ENCODE measurements at places on chromosomes 11 and 22.

DNA sequence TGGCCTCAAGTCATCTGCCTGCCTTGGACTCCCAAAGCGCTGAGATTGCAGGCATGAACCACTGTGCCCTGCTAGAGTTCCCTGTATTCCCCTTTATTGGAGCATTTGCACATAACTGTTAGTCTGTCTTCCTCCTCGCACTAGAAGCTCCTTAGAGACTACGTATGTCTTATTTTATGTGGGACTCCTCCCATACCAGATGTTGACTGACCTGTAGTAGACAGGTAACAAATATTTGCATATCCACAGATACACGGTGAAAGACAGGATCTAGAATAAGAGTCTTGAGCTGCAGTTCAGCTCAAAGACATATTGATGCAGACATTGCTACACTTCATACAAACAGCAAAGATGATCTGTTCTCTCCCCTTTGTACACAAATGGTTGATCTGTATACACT, 40.7 kb downstream of the SWAP70 start:
- DNase-seq: no peak

- no peak for DNase-seq
Measured at GRCh38 chr11:65432686-65433582, 10.3 kb downstream of the NEAT1 start.

DNA sequence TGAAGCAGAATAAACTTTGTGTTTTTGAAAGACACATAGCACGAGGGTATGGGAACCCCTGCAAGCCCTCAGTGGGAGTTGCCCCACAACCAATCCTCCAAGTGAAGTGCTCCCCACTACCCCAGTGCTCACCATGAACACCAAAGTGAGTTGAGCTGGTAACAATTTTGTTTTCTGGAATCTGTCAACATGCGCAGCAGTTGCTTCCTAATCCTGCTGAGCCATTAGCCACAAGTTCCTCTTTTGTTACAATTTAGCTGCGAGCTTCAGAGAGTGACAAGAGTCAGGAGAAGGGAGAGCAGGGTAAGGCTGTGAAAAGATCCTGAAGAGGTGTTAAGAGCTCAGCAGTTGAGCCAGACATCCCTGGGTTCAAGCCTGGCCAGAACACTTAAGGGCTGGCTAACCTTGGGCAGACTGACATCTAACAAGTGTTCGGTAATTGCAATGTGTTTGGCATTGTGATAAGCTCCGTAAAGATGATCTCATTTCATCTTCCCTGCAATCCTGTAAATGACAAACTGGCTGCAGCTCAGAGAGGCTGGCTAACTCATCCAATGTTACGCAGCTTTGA, 24.1 kb upstream of the ASPHD2 start:
- no peak for DNase-seq

DNA sequence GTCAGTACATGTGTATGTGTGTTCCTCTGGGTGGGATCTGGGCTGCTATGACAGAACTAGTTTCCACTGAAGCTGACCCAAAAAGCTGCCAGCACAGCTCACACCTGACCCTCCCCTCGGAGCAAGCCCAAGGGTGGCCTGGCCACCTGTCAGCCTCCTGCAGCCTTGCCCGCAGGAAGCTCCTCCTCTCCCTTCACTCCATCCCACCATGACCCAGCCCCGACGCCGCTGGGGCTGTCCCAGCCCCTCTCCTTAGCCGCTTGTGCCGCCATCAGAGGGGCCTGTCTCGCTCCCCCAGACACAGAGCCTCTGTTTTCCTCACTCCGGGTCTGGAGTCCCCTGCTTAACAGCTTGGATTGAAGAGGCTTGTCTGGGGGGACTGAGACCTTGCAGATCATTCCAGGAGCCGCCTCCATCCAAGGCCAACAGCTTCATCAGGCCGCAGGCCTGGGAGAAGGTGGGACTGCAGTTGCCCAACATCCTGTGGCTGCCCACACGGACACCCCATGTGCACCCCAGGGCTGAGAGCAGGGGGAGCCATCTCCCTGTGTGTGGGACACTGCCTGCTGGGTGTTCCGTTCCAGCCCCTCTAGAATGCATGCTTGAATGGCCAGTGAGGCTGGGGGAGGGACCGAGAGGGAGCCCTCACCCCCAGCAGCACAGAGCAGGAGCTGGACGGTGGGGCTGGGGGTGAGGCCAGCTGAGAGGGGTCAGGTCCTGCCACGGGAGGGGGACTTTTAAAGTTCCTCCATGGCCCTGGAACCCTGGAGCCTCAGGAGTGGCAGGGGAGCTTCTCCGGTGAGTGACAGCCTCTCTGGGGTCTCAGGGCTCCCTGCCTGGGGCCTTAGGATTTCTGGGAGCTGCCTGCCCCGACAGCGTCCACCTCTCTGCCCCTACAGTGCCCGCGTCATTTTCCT, 696 bp downstream of the MRGPRF start:
- no peak for DNase-seq

DNA sequence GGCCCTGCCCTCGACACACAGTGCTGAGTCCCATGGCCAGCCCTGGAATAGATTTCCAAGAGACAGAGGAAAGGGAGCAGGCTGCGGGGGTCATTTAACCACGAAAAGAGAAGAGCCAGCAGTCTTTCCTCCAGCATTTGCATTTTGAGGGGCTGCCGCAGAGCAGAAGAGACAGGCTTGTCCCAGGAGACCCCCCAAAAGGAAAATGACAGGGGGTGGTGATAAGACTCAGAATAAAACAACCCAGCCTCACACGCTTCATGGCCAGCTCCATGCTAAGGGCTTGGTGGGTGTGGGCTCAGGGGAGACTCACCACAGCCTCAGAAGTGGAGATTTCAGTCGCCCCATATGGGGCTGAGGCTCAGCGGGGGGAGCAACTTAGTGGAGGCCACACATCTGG, 16.9 kb downstream of the TRIOBP start:
- DNase-seq: no peak

- DNase-seq: no peak
Measured at GRCh38 chr22:23282089-23282501, 101.8 kb downstream of the BCR start.

GRCh38 chr11:11558396-11558795, 63.4 kb downstream of the GALNT18 start:
- no peak for DNase-seq

- DNase-seq: no peak
Measured at GRCh38 chr11:134576286-134576685, 164.2 kb upstream of the B3GAT1 start.

- no peak for DNase-seq
Measured at GRCh38 chr11:75449271-75449670, 16.3 kb upstream of the KLHL35 start.

GRCh38 chr22:27113641-27114040, 456.3 kb downstream of the MIAT start:
- no peak for DNase-seq

GRCh38 chr11:62012832-62013461, 45.5 kb upstream of the FTH1 start:
- no peak for DNase-seq

DNA sequence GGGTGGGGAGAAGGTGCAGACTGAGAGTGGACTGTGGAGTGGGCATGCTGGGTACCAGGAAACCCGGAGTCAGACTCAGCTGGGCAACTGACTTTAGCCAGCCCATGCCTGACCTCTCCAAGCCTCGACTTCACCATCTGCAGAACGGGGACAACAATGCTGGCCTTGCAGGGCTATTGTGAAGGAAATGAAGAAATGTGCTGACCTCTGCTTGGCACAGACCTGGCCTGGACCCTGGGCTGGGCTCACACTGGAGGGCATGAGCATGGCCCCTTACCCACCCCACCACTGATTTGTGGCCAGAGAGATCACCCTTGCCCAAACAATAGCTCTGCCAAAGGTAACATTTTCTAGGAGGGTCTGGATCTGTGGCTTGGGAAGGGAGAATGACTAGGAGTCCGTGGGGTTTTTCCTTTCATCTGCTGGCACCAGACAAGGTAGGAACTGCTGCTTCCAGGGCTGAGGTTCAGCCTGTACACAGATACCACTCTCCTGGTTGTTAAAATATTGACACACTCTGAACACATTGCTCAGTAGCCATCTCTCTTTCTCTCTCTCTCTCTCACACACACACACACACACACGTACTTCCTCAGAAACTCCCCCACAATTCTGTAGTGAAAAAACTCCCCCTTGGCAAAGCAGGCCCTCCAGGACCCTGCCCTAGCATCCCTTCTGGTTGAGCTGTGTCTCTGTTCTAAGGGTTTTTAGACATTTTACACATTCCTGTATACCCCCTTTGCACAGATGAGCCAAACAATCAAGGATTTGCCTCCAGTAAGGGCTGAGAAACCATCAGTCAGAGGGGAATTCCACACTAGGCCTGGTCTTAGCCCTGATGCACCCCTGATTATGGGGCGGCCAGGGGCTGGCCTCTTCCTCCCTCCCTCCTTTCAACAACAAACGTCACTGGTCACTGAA, 1.0 kb downstream of the MOGAT2 start:
- DNase-seq: no peak

DNA sequence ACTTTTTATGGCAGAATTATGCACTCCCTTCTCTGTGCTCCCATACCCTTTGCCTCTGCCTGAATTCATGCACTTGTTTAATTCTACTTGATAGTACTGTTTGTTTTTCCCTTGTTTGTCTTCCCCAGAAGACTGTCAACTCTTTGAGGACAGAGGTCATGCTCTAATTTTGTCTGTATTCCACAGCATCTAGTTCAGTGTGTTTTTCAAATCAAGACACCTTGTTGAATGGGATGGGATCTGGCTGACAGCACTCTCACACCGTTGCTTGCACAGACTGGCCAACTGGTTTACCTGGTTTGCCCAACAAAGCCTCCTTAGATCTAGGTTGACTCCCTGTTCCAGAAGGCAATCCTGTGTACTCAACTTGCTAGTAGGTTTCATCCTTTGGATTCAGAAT, 121.2 kb upstream of the TIMP3 start:
- DNase-seq: no peak

DNA sequence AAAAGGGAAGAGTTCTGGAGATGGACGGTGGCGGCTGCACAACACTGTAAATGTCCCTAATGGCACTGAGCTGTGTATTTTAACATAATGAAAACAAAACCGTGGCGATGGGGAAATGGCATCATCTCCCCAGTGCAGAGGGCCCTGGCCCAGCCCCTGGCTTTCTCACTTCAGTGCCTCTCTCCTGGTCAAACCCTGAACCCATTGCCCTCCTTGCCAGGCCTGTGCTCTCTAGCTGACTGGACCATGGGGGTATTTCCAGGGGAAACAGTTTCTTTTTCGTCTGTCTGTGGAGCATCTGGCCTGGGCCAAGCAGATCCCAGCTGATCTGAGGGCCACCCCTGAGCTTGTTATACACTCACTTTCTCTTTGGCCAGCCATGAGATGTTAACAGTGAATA, 17.4 kb upstream of the NAP1L4 start:
- DNase-seq: no peak

DNA sequence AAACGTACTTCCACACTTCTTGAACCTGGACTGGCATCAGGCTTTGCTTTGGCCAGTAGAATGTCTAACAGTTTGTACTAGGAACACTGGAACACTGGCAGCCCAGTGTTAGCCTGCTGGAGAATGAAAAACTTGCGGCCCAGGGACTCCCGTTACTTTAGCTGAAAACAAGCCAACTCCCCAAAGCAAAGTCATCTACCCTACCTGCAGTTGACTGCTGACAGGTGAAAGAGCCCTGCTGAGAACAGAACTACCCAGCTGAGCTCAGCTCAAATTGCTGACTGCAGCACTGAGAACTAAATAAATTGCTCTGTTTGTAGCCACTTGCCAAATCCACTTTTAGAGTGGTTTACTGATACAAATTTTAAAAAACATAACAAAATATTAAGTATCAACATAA, 342.5 kb downstream of the LRRC4C start:
- no peak for DNase-seq

DNA sequence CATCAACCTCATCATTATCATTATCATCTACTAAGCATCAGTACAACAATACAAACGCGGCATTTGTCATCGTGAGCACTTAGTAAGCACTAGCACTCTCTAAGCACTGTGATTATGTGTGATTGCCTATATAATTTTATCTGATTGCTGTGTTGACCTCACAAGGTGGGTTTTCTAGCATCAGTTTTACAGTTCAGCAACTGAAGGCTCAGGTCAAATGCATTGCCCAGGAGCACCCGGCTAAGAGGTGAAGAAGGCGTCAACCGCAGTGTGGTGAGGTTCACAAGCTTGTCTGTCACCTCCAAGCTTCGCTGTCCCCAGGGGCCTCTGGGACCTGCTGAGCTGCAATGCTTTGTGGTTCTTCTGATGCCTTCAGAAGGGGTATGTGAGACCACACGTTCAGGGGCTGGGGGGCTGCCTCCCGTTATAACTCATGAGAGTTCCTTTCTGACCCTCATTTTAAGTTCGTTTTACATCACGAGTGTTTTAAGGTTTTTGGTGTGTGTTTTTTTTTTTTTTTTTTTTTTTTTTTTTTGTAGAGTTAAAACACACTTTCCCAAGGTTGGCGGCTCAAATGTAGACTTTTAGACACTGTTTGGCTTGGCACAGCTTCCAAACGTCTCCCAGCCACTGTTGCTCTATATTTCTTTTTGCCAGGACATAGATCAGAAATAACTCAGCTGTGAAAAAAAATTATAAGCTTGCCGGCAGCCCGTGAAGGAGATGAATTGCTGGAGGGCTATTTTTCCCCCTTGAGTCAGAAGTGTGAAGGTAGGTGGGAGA, 33.8 kb upstream of the SCUBE1 start:
- DNase-seq: no peak

DNA sequence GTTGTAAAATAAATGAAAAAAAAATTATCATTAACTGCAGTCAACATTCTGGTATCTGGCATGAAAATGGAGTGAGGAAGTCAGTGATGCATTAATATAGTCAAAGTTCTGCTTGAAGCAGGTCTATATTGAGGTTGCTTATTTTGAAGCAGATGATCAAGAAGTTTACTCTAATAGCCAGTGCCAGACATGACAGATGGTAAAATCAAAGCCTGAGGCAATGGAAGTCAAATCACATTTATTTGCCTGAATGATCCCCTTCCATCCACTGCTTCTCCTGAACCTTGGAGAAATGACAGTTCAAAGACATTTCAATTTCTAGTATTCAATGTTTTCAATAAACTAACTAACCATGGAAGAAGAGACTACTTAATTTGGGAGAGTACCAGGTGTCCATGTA, 430.0 kb downstream of the FAM181B start:
- DNase-seq: no peak

DNA sequence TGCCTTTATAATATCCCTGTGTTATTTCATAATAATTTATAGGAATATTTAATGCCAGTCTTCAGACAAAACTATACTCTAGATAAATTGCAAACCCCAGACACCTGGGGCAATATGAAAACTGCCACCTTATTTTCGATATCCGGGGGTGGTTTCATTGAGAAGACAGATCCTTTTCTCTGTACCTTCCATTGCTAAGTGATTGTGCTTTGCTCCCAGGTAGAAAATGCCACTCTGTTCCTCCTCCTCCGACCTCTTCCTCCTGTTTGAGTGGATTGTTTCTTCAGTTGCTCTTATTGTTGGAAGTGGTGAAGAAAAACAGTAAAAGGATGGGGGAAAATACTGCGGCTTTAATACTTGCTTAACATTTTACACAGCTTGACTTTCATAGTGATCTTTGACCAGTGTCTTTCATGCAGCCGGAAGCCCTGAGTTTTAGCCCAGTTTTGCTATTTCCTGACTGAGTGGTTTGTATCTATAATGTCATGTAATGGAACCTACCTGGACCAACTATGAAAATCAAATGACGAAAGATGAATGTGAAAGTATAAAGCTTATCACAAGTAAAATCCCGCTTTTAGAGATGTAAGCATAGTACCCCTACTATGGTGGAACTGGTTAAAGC, 5.6 kb upstream of the GRIK4 start:
- no peak for DNase-seq

Measured in T47D (cell line).